MCF 10A (cell line): ENCODE measurements at places on chromosomes 12 and 14. TPM values are rescaled to one million over a fixed set of nuclear protein-coding genes. Genes with fewer than 3 reads are reported as not detected.

DNA sequence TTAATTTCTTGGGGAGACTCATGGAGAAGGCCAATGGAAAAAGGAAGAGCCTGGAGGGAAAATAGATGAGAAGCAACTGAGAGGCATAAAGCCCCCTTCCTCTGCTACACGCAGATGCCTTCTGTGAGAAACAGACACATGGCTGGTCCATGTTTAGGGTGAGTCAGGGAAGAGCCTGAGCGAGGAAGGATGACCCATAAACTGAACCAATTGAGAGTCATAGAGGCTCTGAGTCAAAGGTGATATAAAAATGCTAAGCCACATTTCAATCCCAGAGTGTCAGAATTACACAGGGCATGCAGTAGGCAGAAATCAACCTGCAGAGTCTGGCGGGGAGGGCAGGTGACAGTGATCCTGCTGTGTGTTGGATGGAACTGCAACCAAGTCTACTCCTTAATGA, 30.1 kb upstream of the NEDD1 start:
- no peak overlapping the region for H3K4me3 ChIP-seq
- no peaks in the 10 kb centered on the region for H3K4me1 ChIP-seq
- no peaks in the 10 kb centered on the region for H3K36me3 ChIP-seq
- H3K27me3 ChIP-seq: no peaks in the 10 kb centered on the region
- no peak for DNase-seq

DNA sequence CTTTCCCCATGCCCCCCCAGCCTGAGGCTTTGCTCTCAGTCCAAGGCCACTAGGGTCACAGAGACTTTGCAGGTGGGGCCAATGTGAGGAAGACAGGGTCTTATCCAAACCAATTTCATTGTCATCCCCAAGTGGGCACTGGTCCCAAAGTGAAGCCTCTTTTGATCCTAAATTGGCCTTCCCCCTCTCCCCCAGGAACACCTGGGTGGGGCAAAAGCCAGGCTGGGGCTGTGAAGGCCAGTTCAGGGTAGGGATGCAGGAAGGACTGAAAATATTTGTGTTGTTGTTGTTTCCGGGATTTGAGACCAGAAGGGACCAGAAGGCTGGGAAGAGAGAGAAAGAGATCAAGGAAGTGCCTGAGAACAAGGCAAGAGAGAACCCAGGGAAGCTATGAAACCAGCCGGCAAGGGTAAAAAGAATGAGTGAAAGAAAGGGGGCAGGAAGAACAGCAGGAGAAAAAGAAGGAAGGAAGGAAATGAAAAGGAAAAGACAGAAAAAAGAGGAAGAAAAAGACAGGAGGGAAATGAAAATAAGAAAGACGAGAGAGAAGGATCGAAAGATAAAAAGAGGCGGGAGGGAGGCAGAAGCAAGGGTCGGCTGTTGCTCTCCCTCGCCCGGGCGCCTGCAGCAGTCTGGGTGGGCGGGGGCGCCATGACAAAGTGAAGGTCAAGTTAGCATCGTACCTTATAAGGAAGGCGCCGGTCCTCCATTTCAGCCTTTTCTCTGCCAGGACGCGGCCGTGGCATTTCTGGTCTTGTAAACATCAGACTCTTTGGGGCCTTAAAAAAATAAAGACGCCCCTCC, 7.4 kb upstream of the HOXC11 start:
- no peak overlapping the region for H3K27ac ChIP-seq
- H3K4me1 ChIP-seq: no peaks in the 10 kb centered on the region
- DNase-seq: no peak
- H3K27me3 ChIP-seq: no peaks in the 10 kb centered on the region

- H3K27ac ChIP-seq: peak overlapping the region; percentile 98
- H3K4me1 ChIP-seq: no peaks in the 10 kb centered on the region
- H3K27me3 ChIP-seq: no peaks in the 10 kb centered on the region
- peak overlapping the region; percentile 100 for H3K4me3 ChIP-seq
- H3K36me3 ChIP-seq: peaks cover 13% of the 10 kb centered on the region
- peak; percentile 9 for DNase-seq
These were observed 663 bp downstream of the WASHC3 start for GRCh38 chr12:102061096-102061559.

DNA sequence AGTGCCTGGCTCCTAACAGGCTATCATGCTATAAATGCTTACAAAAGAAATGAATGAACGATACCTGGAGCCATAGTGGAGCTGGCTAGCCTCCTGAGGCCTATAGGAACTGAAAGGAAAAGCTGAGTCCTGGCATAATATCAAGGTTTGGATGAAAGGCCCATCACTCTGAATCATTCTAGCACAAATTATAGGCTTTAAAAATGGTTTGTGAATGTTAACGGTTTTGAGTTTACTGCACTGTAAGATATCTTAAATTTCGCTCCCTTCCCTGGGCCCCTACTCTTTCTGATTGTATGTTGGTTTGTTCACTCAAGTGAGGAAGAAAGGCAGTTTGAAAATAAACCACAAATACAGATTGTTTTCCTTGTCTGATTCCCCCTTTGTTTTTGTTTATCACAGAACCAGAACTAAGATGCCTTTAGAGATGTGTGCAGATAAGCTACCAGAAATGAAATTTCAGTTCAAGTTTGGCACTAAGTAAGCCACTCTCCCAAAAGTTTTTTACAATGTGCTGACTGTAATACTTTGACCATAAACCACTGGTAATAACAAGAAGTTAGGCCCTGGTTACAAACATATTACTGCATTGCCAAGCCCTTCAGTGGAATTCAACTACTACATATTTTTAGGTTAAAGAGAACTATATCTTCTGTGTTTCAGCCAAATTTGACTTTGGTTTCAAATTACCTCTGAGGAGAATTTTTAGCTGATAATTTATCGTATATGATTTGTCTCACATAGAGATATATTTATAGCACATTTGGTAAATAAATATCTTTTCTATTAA, 89.5 kb downstream of the ALX1 start:
- no peak overlapping the region for H3K4me3 ChIP-seq
- peaks cover 7% of the 10 kb centered on the region for H3K4me1 ChIP-seq
- no peak for DNase-seq

GRCh38 chr14:95275494-95275893, 44.2 kb downstream of the CLMN start:
- DNase-seq: no peak
- no peak overlapping the region for H3K4me3 ChIP-seq
- H3K4me1 ChIP-seq: peaks cover 10% of the 10 kb centered on the region
- H3K36me3 ChIP-seq: no peaks in the 10 kb centered on the region

GRCh38 chr12:38903596-38903995, 1.8 kb downstream of the CPNE8 start:
- no peaks in the 10 kb centered on the region for H3K27me3 ChIP-seq
- peaks cover 25% of the 10 kb centered on the region for H3K4me1 ChIP-seq
- no peak for DNase-seq

DNA sequence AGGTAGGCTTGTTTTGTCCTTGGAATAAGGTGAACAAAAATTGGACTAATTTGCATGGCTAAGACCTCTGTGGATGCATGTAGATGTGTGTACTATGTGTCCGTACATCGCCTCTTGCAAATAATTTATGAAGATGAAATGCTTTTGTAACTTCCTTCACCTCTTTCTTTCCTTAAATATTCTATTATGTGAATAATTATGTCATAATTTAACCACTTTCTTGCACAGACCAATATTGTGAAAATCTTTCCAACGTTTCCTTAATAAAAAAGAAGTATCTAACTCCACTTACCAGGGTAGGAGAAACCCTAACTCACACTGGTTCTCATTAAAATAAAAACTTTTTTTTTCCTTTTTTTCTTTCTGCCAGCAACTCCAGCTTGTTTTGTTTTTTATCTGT, 4.0 kb downstream of the NANOG start:
- no peak for DNase-seq
- H3K36me3 ChIP-seq: no peaks in the 10 kb centered on the region
- H3K27me3 ChIP-seq: no peaks in the 10 kb centered on the region
- H3K4me3 ChIP-seq: no peak overlapping the region
- peaks cover 2% of the 10 kb centered on the region for H3K4me1 ChIP-seq

- no peak overlapping the region for H3K4me3 ChIP-seq
- peaks cover 32% of the 10 kb centered on the region for H3K27me3 ChIP-seq
- H3K4me1 ChIP-seq: no peaks in the 10 kb centered on the region
- H3K36me3 ChIP-seq: no peaks in the 10 kb centered on the region
- DNase-seq: no peak
These were observed 133.4 kb downstream of the ACSS3 start for GRCh38 chr12:81211306-81211705.

GRCh38 chr14:74616507-74616906, 4.5 kb upstream of the LTBP2 start:
- DNase-seq: peak; percentile 92
- H3K27me3 ChIP-seq: no peaks in the 10 kb centered on the region
- peaks cover 65% of the 10 kb centered on the region for H3K4me1 ChIP-seq
- H3K4me3 ChIP-seq: peak overlapping the region; percentile 13
- peak overlapping the region; percentile 80 for H3K27ac ChIP-seq

DNA sequence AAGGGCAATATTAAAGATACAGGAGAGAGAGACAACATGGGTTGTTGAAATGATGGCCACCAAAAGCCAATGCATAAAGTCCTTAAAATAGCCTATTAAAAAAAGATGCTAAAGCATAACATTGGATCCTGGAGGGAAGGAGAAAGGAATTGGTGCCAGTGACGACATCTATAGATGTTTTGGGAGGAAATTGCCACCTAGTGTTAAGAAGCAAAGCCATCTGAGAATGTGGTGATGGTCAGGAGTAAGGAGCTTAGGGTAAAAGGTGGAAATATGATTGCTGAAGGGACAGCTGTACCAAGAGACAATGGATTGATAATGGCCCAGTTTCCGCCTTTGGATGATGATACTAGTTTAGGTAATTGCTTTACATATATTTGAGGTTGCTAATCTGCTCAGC, 85.1 kb downstream of the TMEM30B start:
- H3K36me3 ChIP-seq: no peaks in the 10 kb centered on the region
- H3K27me3 ChIP-seq: no peaks in the 10 kb centered on the region
- no peak overlapping the region for H3K4me3 ChIP-seq
- H3K4me1 ChIP-seq: no peaks in the 10 kb centered on the region
- peak; percentile 31 for DNase-seq

DNA sequence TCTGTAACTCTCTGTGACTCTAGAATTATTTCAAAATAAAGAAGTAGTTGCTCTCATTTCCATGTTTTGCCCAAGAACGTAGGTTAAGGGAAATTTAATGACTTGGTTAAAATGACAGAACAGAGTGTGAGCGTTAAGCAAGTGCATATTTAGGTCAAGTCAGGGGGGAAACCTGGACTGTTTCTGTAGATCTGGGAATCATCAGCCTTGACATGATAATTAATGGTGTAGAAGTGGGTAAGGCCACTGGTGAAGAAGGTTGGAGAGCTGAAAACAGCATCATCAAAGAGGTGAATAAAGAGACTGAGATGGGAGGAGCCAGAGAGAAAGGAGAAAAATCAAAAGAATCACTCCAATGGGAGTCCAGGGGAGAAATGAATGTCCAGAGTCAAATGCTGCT, 49.4 kb upstream of the STK38L start:
- H3K4me3 ChIP-seq: no peak overlapping the region
- H3K36me3 ChIP-seq: no peaks in the 10 kb centered on the region
- H3K27ac ChIP-seq: no peak overlapping the region
- no peak for DNase-seq
- H3K4me1 ChIP-seq: no peaks in the 10 kb centered on the region
- no peaks in the 10 kb centered on the region for H3K27me3 ChIP-seq

GRCh38 chr12:46342562-46343033, 30.0 kb downstream of the SLC38A2 start:
- peak; percentile 63 for DNase-seq
- H3K4me3 ChIP-seq: no peak overlapping the region
- no peaks in the 10 kb centered on the region for H3K36me3 ChIP-seq
- H3K27ac ChIP-seq: peak overlapping the region; percentile 81

- H3K27ac ChIP-seq: no peak overlapping the region
- H3K36me3 ChIP-seq: peaks cover 15% of the 10 kb centered on the region
- peak; percentile 21 for DNase-seq
These were observed 62.5 kb downstream of the ETNK1 start for GRCh38 chr12:22687361-22688076.

GRCh38 chr14:67633451-67634147, 13.9 kb downstream of the ARG2 start:
- H3K4me1 ChIP-seq: peaks cover 8% of the 10 kb centered on the region
- no peak overlapping the region for H3K27ac ChIP-seq
- DNase-seq: no peak
- no peaks in the 10 kb centered on the region for H3K36me3 ChIP-seq
- no peaks in the 10 kb centered on the region for H3K27me3 ChIP-seq

DNA sequence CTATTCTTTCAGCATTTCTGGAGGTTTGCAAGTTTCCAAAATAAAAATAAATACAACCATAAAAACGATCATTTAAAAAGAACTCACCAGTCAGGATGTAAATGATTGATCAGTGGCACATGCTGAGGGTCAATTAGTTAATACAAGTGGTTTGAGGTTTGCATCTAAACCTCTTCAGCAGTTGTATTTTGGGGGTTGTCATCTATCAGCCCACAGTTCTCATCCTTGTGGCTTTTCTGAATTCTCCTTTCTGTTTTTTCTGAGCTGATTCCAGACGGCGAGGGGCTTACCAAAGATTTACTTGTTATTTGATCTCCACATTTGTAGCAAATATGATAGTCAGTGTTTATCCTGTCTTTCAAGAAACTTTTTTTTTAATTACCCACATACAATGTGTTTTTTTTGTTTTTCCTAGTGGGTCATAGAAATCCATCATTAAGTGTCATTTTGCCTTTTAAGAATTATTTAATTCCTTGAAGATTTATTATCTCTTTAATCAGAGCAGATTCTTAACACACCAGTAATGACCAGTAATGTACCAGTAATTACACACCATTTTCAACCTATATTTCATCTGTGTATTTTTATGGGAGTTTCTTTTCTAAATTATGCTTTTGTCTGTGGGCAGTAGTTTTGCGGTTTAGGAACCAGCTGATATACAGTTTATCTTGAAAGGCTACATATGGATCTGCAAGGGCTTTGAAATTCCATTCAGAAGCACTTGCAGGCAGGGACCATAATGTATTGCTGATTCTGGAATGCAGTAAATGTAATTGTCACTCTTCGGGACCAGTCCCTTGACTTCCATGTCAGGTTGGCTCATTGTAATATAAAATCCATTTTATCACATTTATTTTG, 56.3 kb upstream of the DAAM1 start:
- no peaks in the 10 kb centered on the region for H3K36me3 ChIP-seq
- H3K27ac ChIP-seq: no peak overlapping the region
- H3K4me1 ChIP-seq: no peaks in the 10 kb centered on the region
- DNase-seq: no peak

GRCh38 chr12:55068416-55069010, 48.7 kb downstream of the NEUROD4 start:
- DNase-seq: peak; percentile 65
- no peaks in the 10 kb centered on the region for H3K36me3 ChIP-seq

GRCh38 chr14:67547224-67547780, 14.2 kb downstream of the PLEKHH1 start:
- DNase-seq: no peak
- no peaks in the 10 kb centered on the region for H3K4me1 ChIP-seq
- H3K27ac ChIP-seq: no peak overlapping the region

- no peak overlapping the region for H3K27ac ChIP-seq
- peaks cover 16% of the 10 kb centered on the region for H3K4me1 ChIP-seq
- no peaks in the 10 kb centered on the region for H3K36me3 ChIP-seq
These were observed 98.7 kb downstream of the PHETA1 start for GRCh38 chr12:111270239-111270638.

The KLRC1 gene
- not detected in 2 replicates for total RNA-seq

The MYL6B gene
- 46.0 and 58.0 TPM in 2 replicates for total RNA-seq

The GYS2 gene
- 0.29 and 0.47 TPM in 2 replicates for total RNA-seq

The HNF1A gene
- total RNA-seq: not detected in 2 replicates

The ZNF605 gene
- 12.0 and 13.6 TPM in 2 replicates for total RNA-seq

The CRADD gene
- 15.4 and 17.1 TPM in 2 replicates for total RNA-seq

The C12orf50 gene
- 0.29 TPM in 1 of 2 replicates, not detected in the other for total RNA-seq

The CCDC88C gene
- total RNA-seq: 11.4 and 19.7 TPM in 2 replicates

The ASCL1 gene
- not detected in 2 replicates for total RNA-seq
